ENCODE measurements at places on chromosomes 2 and 18.

DNA sequence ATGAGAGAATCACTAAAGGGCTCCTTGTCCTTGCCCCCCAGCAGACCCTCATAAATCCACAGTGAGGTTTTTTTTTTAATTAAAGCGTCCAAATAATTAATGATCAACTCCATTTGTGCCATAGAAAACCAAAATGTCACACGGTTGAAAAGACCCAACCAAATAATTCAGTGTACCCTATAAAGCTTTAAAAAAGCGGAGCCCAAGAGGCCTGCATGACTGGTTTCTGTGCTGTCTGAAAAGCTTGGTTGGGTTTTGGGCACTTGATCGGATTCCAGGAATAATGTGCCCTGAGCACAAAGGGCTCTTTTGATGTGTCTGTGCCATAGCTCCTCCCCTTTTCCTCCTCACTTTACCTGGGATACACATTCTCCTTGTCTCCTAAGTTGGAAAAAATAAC is 523.2 kb downstream of the TNS1 start:
- no peak for DNase-seq

GRCh38 chr18:74204526-74205152 is 56.3 kb downstream of the TIMM21 start:
- no peak for DNase-seq

- DNase-seq: no peak
Observed at GRCh38 chr2:12001621-12002020, 255.2 kb downstream of the LPIN1 start.

- no peak for DNase-seq
Observed at GRCh38 chr18:3458952-3459853, 9.2 kb downstream of the TGIF1 start.

DNA sequence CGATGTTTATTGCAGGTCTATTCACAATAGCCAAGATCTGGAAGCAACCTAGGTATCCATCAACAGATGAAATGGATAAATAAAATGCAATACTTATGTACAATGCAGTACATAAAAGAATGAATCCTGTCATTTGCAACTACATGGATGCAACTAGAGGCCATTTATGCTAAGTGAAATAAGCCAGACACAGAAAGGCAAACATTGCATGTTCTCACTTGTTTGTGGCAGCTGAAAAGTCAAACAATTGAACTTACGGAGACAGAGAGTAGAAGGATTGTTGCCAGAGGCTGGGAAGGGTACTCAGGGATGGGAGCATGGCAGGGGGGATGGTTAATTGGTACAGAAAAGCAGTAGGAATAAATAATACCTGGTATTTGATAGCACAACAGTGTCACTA is 563.9 kb downstream of the TMX3 start:
- DNase-seq: no peak

DNA sequence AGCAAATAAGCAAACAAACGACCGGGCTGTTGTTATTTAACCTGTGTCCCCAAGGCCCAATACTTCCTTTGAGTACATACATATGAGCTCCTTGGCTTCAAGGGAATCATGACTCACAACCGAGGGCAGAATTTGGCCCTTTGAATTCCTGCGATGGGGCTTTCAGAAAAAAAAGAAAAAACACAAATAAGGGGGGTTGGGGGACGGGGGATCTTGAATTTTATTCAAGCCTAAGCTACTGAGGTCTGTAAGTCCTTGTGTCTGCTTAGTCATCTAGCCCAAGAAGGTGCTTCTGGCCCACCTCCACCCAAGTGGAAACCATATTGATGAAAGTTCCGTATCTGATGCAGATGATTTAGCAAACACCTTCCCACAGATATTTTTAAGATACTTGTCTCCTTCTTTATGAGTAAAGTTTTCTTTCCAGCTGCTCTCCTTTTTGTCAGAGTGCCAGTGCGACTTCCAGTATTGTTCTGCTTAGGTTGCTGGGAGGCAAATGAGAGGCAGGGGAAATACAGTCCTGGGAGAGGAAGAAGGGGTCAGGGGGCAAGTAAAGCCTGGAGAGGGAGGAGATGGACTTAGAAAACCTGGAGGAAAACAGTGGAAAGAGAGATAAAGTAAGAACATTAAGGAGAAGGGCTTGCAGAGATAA is 169.6 kb downstream of the ZEB2 start:
- no peak for DNase-seq

DNA sequence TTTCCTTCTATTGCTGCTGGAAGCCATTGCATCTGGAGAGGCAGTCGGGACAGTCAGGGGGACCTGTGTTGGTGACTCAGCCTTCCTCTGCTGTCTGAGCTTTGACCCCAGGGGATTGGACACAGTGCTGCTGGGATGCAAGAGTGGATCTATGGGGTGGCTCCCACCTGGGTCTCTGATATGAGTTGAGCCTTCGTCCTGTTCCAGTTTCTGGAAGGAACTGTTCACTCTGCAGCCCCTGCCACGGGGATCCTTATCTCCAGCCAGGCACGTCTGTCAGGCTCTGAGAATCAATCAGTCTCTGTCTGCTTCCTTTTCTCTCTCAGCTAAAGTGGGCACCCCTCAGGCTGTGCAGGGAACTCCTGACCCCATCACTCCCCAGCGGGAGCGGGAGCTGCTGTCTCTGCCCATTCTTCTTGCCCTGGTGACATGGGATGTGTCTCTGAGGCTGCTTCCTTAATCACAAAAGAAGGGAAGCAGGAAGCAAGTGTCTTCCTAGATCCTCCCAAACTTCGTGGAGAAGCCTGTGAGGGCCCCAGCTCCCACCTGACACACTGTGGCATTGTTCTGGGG is 51.7 kb downstream of the ARHGAP28 start:
- no peak for DNase-seq

GRCh38 chr2:193371200-193371599 is 1176.5 kb upstream of the TMEFF2 start:
- no peak for DNase-seq

DNA sequence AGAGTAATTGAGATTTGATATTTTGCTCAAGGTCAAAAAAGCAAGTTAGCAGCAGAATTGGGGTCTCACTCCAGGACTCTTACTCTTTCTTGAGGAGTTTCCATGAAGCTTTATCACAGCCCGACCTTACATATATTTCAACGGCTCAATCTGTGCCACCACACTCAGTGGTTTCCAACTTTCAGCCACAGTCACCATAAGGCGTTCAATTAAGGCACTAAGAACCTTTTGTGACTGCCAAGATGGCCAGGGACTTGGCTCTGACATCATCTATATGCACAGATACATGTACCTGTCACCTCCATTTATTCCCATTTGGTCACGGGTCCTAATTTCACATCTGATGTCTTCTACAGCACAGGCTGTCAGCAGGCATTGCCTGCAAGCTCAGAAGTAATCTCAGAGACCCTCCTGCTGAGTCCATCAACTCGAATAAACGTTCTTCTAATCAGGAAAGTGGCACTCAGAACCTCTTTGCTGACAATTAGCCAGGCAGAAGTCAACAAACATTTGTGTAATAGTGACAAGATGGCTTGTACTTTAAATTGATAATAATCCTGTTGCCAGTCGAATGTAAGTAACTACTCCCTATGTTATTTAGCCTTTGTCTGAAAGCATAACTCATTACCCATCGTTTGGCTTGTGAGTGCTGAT is 16.1 kb downstream of the DYTN start:
- no peak for DNase-seq

DNA sequence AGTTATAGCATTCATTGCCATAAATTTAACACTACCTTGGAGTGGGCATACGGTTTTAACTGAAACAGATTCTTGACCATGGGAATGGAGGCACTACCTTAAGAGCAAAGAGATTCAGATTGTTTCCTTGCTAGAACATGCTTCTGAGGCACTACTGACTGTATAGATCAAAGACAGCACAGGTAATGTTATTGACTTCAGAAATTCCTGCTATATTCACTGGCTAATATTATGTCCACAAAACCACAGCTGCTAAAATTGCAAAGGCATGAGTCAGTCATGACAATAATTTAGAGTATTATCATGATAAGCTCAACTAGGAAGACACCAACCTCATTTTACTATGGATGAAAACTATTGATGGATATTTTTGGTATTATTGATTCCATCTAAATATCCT is 39.4 kb downstream of the SLC8A1 start:
- DNase-seq: no peak

DNA sequence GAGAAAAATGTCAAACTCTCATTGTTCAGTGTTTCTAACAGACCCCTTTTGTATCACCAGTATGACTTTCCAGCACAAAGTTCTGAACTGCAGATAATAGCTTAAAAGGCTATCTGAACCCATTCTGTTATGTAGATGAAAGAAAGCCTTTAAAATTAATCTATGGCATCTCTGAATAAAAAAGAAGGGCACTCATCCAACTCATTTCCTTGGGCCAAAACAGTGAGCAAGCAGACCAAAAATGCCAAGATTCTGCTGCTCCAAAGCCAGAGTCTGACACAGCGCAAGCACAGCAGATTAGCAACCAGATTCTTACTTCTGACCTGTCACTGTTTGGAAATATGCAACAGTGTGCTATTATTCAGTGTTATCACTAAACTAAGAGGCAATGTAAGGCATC is 22.6 kb upstream of the ITGA6 start:
- no peak for DNase-seq

DNA sequence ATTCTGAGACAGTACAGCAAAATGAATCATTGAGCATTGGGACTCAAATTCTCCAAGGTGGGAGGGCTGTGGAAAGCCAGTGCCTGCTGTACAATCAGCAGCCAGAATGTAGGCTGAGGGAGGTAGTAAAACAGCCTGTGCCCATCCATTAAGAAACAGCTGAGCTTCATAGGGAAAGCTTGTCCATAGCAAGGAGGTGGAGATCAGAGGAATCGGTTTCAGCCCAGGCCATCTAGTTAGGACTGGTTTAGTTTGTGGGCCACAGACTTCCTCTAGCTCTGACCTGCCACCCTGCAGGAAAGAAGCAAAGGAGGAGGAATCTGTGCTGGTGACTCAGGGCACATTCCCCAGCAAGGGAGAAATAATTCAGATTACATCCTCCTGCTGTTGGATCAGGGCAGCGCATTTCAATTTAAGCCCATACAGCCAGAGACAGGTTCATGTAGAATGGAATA is 333.4 kb downstream of the SETBP1 start:
- DNase-seq: no peak

DNA sequence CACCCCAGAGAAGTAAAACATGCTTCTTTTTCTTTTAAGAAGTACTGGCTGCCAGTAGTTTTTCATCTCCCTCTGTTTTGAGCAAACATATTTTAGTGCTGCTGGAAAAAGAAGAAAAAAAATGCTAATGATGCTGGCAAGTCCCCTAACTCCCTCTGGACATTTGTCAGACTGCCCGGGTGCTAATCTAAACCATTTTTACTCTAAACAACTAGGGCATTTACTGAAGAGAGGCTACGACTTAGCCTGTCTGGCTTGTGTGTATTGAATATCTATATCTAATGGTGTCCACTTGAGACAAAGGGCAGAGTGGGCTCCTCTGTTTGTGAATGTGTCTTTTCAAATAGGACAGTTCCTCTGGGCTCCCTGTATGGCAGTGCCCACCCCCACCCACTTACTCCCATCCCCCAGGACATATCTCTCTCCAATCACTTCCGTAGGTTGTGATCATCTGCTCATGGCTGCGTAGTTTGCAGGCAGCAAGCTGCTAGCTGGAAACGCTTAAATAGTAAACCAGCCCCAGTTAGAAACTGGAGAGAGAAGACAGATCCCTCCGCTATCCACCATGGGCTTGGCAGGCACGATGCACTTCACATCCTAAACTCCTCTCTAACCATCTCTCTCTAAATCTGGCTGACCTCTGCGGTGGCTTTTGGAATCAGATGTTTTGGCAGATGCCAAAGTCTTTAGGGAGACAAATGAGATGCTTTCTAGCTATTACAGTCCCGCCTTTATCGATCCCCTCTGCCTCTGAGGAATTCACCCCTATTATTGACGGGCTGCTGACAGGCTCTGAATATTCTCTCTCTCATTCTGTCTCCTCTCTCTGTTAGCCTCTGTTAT is 58.3 kb downstream of the DOCK10 start:
- DNase-seq: no peak

DNA sequence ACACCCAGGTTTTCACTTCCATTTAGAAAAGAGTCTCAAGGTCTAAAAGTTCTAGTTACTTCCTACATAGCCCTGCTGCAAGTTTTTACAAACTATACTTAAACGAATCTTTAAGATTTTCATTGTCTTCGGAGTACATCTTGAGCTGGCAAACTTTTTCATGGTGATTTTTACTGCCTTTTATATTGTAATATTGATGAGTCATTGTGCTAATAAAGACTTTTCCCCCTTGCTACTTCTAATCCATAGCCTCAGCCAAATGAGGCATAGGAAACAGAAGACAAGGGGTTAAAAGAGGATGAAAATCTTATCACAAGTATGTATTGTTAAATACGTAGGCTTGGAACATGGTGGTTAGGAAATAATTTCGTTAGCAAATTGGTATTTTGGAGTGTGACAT is 4.1 kb downstream of the DPP10 start:
- DNase-seq: no peak

GRCh38 chr2:200119236-200119635 is 163.9 kb downstream of the MAIP1 start:
- DNase-seq: no peak

DNA sequence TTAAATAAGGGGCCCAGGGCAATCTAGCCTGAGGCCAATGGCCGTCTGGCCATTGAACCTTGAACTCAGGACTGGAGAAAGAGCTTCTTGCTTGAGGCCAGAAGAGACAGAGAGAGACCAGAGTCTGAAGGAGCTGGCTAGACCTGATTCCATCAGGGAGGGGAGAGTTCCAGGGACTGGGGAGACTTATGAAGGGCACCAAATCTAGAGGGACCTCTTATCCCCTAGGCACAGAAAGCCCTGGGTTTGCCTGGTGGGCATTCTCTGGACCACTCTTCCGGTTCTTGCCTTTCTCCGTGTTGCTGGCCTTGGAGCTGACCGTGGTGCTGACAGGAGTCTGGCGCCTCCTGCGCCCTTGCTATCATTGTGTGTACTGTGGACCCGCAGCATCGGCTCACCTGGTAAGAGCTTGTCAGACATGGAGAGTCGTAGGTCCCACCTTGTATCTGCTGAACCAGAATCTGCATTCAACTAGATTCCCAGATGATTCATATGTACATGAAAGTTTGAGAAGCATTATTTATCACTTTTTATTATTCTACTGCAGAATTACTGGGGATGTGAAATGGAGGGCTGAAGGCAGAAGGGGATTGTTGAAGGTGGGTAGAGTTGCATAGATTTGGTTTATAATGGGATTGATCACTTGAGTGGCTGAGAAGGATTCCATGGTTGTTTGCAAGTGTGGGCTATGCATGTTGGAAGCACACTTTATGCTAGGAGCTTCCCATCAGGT is 4.3 kb upstream of the TRPM8 start:
- DNase-seq: no peak

- no peak for DNase-seq
Observed at GRCh38 chr2:147495734-147496133, 349.1 kb upstream of the ACVR2A start.

DNA sequence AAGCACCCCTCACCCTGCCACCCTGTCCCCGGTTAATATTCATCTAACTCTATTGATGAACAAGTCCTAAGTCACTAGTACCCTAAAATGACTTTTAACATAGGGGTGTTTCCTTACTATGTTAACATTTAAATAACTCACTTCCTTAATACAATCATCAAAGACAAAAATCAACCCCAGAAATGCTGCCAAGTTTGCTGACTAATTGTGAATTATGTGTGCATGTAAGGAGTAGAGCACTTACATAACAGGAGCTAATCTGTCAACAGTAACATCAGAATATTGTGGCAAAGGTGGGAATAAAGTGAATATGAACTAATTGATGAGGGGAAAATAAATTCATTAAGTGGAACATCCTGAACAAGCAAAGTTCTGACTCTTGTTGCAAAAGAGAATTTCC is 81.4 kb upstream of the ERBB4 start:
- no peak for DNase-seq
